ENCODE measurements at places on chromosomes 7 and 10. TPM values are rescaled to one million over a fixed set of nuclear protein-coding genes. Genes with fewer than 3 reads are reported as not detected.
A peak's percentile ranks its signal among the peaks of the same experiment; 100 is the strongest.

- DNase-seq: peak; percentile 49
These were observed 22.8 kb downstream of the HEPACAM2 start for GRCh38 chr7:93203496-93203895.

IFIT1B gene
- not detected for total RNA-seq

GRCh38 chr7:98771941-98772603, 97.7 kb downstream of the TMEM130 start:
- DNase-seq: no peak

- DNase-seq: no peak
These were observed 19.2 kb downstream of the GNA12 start for GRCh38 chr7:2824678-2825461.

- DNase-seq: no peak
These were observed 19.8 kb downstream of the MAD1L1 start for GRCh38 chr7:2212906-2213305.

- no peak for DNase-seq
These were observed 1.4 kb downstream of the APBB1IP start for GRCh38 chr10:26439406-26440087.

- DNase-seq: peak; percentile 47
These were observed 1.6 kb downstream of the SFMBT2 start for GRCh38 chr10:7409045-7409731.

DNA sequence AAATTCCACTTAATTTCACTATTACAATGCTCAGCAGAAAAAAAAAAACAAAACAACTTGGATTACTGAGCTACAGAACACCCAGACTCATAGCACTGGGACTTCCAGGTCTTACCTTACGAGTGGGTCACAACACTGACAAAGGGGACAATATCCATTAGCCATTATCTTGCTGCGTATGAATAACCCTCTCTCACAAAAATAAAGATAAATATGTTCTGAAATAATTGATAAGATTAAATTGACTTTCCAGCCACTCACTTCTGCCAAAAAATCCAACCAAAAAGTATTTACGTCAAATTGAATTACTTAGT, 128.7 kb downstream of the PKD1L1 start:
- no peak for DNase-seq

MBL2 gene
- not detected for total RNA-seq

DNA sequence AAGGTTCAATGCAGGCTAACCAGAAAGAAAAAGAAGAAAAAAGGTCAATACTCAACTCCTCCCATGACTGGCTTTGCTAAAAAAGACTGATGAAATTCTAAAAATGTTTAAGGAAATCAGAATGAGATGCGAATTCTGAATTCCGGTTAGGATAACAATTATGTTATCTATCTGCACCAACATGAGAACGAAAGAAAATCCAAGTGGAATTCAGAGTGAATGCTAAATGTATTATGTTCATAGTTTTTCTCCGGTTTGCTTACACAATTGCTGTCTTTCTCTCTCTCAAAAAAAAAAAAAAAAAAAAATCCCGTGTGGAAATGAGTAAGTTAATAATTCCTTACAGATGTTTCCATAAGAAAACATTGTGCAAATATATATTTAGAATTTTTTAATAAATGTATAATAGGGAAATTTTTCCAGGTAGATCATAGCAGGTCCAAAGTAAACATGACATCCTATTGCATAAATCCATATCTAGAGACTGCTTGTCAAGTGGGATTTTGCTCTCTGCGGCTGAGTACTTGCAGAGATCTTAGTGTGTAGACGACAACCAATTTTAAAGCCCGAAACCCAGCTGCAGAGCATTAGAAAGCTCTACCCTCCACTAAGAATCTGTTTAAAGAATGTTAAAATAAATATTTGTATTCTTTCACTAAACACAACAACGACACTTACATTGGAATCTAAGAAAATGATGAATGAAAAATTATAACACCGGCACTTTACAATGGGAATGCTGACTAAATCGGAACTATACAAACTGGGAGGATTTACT, 104.0 kb downstream of the JAZF1 start:
- DNase-seq: no peak

DNA sequence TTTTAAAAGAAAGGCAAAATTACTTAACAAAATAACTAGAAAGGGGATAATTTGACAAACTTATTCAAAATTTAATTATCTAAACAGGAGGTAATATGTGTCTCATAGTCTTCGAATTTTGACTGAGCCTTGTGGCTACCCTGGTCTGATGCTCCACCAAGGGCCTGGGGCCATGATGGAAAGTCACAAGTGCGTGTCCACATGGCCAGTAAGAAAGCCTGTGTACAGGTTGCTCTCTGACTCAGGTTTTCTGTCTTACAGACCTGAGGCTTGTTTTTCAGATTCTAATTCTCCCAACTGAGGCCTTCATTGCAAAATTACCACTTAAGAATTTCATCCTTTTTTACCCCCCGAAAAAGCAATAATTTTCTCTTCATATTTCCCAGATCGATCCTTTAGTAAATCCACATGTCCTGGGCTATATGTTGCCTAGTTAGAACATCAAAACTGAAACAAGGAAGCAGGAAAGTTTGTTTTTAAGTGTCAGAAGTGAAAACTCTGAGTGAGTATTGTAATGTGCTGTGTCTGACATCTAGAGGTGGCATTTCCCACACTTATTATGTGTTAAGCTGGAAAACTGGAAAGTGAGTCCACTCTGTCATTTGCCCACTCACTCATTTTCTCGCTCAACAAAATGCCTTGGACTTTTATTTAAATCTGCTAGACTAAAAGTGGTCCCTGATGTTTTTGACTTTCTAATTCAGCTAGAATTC, 10.0 kb downstream of the CYP3A43 start:
- no peak for DNase-seq

DNA sequence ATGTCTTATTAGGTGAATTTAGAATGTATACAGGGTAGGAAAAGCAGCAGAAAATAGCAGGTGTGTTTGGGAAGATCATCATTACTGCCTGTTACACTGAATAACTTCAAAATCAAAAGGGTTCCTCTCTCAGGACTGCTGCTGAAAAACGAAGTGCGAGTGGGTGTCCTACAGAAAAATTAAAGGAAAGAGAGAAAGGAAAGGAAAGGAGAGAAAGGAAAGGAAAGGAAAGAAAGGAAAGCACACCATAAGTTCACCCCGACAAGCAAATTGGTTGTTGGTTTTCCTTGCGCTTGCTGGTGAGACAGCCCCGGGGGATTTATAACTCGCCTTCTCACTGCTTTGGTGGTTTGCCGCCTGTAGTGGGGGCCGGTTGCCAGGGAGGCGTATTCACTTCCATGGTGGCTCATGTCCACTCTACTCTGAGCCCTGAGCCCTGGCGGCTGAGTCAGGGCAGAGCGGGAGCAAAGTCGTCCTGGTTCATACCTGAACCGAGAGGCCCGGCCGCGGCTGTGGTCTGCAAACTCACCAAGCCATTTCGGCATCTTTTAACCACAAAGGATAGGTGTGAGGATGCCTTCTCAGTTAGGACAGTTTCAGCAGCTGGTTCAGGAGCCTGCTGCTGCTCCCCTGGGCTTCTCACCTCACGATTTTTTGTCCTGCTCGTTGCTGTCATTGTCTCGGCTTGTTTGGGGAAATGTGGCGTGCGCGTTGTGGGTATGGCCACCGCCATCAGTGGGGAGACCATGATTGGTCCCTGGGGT, 26.1 kb downstream of the INPP5A start:
- no peak for DNase-seq

DNA sequence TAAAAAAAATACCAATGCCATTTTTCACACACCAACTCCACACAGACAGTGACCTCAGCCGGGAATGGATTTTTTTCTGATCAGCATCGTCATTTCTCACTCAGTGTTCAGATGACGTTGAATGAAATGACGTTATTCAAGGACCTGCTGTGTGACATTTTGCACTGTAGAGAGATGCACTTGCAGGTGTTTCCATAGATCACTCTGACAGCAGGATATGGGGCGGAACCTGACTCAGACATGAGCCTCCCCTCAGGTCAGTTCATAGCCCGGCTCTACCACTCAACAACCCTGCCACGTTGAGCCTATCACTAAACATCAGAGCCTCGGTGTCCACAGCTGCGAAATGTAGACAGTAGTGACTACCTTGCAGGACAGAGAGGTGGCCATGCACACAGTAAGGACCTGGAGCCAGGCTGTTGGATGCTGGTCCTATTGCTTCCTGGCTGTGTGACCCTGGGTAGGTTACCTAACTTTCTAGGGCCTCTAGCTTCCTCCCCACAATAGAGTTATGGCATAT, 41.4 kb upstream of the ANTXRL start:
- DNase-seq: no peak

GPR85 gene
- not detected for total RNA-seq

DNA sequence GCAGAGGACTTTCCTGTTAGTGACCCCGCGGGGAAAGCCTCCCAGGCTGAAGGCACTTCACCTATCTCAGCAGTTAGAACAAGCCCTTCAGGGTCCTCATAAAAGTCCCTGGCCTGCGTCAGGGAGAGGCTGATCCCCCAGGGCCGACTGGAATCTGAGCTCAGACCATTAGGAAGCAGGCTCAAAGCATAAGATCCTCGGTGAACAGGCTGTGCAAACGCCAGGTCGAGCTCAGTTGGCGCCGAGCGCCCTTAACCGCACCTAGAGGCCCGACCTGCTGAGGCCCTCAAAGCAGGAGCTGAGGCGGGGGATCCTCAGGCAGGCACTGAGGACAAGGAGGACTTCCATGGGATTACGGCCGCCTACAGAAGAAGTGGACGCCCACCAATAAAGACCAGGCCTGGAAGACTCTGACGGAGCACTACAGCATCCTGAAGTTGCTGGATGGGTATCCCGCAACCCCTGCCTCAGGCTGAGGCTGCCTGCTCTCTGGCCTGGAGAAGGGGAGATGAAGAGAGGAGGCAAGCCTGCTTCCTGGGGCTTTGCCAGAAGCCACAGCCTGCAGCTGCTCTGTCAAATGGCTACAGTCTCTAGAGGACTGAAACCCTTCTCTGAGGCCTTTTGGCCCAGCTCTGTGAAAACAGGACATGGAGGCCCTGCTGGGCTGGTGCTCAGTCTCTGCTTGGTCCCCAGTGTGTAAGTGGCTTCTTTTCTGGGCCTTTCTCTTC, 29.9 kb downstream of the LIPJ start:
- no peak for DNase-seq

GRCh38 chr7:137329411-137329810, 14.1 kb downstream of the PTN start:
- no peak for DNase-seq

CNTNAP2 gene
- 4.9 TPM for total RNA-seq

- no peak for DNase-seq
These were observed 31.5 kb downstream of the SHTN1 start for GRCh38 chr10:116973371-116973905.

DNA sequence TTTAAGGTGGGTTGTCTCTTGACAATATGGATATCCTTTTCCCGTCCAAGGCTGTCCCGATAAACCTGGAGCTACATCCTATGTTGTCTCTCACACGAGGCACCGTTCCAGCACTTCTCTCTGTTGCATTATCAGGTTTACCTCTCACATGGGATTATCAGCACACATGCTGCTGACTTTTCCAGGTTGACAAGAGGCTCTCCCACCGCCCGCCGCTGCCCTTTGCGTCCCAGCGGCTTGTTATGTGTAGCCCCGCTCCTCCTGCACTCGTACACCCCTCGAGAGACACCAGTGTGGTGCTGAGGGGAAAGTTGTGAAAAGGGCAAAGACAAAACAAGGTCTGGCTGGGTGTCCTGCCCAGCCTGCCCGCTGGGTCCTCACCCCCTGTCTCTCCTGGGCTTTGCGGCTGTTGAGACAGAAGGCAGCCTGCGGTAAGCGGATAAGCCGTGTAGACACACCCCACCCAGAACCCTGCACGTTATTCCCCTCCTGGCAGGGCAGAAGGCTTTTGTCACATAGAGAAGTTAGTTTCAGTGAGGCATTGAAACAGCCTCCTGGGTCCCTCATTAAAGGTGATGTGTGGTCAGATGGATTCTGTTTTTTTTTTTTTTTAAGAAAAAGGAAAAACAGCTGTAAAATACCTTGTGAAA, 38.7 kb downstream of the UBE3C start:
- DNase-seq: no peak

DNA sequence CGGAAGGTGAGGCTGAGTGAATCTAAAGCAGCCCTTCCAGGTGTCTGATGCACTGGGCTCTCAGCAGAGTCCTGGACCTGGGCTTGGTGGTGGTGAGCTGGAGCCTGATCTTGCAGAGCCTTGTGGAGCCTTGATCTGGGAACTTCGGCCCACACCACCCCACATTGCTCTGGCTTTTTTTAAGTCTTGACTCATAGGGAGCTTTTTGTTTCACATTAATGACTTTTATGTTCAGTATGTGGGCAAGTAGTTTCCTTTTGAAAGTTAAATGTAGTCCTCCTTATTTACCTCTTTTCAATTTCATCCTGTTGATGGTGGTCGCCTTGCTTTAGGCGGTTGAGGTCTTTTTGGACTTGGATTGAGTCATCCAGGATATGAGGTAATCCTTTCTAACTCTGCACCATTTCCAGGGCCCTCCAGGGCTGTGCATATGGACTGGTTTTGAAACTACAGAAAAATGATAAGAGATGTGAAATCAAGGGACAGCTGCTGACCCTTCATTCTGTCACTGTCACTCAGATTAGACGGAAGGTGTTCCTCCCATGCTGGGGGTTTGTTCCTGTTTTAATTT, 2.9 kb upstream of the NRAP start:
- no peak for DNase-seq

DNA sequence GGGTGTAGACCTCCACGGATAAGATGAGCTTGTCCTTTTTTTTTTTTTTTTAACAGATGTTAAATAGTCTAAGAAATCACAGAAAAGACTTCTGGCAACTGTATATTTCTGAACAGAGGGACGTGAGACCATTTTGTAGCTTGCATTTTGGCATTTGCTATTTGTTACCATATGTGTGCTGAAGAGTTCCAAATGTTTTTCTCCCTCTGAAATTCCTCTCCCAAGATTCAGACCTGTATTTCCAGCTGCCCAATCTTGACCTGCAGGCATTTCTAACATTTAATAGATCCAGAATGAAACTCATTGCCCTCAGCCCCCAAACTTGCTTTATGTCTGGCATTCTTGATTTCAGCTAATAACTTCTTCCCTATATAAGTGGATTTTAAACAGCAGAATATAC, 223.1 kb upstream of the FZD1 start:
- no peak for DNase-seq

DNA sequence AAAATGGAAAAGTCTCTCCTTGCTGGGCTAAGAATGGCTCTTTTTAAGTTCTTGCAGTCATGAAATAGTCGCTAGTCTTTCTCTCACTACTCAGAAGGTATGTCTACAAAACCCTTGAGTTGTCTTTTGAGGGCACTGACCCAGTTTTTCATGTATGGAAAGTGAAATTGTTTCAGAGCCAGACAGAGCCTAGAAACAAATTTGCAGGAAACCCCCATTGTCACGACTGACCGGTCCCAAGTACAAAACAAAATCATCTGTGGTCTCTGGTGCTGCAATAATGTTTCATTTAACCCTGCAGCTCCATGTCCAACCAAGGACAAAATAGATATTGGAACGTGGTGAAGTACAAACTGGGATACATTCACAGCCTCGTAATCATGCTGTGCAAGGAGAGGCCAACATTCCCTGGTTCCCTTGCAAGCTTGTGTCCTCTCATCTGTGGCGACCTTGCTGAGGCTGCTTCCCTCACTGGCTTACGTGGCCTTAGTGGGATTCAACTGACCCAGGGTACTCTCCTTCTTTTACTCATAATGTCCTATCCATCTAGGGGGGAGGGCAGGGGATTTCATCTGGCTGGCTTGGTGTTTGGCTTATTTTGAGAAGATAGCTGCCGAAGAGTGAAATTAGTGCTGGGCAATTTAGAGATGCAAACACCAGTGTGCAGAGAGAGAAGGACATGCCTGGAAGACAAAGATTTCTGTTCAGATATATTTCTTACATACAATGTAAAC, 172.5 kb downstream of the IPMK start:
- DNase-seq: no peak

GRCh38 chr7:152136686-152137085, 111.2 kb downstream of the GALNT11 start:
- DNase-seq: no peak
